ENCODE measurements at places on chromosomes 5 and 9.

GRCh38 chr9:129999141-129999510 lies 43.9 kb downstream of the FNBP1 start:
- DNase-seq = no peak

GRCh38 chr5:164233791-164234190 lies 728.4 kb downstream of the MAT2B start:
- no peak for DNase-seq

DNA sequence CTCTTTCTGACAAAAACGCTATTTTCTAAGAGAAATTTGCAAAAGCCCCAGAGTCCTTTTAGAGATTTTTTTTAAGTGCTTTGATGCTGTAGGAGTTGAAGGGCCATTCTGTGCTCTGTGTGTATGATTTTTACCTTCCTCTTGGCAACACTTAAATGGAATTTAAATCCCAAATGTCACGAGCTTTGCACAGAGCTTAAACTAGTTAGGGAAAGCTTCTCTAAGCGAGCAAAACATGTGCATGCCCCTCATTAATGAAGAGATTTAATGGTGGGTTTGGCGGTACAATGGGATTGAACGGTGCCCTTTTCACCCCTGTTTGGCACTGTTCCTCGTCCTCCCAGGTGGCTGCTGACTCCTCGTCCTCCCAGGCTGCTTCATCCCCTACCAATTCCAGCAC lies 220.7 kb downstream of the DRD1 start:
- DNase-seq = peak; percentile 74

- DNase-seq = no peak
These were observed 85.9 kb upstream of the IL17B start for GRCh38 chr5:149464796-149465489.

- peak; percentile 26 for DNase-seq
These were observed 861 bp downstream of the UBQLN1 start for GRCh38 chr9:83706676-83707517.

GRCh38 chr5:91898019-91898418 lies 514.9 kb upstream of the ARRDC3 start:
- DNase-seq = no peak

DNA sequence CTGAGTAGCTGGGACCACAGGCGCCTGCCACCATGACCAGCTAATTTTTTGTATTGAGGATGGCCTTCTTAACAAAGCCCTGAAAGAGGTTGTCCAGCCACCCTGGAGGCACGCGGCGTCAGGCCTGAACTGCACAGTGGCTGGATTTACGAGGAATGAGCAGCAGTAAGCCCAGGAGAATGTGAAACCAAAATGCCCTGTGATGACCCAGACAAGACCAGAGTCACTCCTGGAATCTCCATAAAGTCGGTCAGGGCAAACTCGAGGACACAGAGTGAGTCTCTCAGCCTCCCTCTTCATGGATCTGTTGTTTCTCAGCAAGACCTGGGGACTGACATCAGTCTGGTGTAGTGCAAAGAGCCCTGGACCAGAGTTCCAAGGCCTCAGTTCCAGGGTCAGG lies 53.2 kb upstream of the C5orf58 start:
- DNase-seq = no peak

GRCh38 chr9:22041344-22041743 lies 32.2 kb upstream of the CDKN2B start:
- no peak for DNase-seq

- no peak for DNase-seq
These were observed 36.5 kb upstream of the IRX4 start for GRCh38 chr5:1919209-1919566.

DNA sequence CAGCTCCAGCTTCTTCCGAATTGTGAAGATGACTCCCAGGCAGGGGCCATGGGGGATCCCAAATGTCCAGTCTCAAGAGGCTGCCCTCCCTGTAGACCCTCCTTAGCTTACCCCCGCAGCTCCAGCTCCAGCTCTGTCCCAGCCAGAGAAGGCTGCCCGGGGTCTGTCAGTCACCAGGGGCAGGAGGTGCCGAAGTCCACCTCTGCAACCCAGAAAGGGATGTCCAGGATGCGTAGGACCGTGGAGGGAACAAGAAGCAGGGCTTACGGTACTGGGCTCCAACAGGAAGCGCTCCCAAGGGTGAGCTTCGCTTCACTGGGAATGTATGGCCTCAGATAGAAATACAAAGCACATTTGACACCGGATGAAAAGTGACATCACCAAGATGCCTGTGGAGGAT lies 6.0 kb downstream of the IPPK start:
- no peak for DNase-seq

DNA sequence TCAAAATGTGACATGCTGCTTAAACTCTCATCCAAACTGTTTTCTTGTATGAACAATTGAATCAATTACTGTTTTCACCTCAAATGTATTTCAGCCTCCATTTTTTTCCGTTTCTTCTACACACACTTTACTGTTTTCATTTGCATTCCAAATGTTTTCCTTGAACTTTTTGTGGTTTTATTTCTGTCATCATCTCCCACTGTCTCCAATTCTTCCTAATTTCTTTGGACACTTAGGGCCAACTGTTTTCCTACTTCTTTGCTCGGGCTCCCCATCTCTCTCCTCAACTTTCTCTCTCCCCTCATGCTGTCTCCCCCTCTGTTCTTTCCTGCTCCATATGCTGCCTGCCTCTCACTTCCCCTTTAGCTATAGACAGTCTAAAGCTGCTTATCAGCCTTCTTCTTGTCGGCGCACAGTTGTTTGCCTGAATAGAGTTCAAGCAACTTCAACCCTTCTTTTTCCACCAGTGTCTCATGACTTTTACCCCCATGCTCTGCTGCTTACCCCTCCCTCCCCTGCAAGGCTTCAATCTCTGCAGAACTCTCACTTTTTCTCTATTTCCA lies 443.4 kb downstream of the DTWD2 start:
- DNase-seq = no peak

DNA sequence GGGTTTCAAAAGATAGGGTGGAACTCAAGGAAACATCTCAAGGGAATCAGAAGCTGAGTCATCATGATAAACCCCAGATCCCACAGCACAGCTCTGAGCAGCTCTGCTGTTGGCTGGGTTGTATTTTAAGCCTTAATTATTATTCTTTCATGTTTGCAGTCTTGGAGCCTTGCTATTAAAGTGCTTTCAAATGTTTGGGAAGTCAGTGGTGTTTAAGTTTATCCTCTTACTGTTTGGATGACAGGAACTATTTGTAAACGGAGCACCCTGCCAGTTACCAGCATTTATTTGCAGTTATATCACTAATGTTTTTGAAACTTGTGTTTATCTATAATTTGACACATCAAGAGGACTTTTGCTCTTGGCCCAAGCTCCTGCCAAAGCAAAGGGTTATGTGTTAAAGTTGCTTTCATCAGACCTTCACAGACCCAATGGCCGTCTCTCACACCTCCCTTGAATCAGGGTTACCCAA lies 141.1 kb upstream of the SPDL1 start:
- DNase-seq = peak; percentile 24

DNA sequence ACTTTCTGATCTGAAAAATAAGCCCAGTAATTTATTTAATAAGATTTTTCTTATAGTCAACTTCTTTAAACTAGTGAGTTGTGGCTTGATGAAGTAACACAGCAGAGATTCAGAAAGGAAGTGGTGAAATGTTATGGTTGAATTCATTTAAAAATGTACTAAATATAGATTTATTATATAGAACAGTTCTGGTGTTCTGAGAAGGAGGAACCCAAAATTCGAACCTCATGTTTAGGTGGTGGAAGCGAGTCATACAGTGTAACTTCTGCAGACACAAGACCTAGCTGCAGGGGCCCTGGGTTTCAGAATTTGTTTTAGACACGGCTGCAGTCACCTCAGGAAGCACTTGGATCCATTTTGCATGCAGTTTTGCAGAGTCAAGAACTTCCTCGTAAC lies 188.2 kb downstream of the TRIO start:
- no peak for DNase-seq

DNA sequence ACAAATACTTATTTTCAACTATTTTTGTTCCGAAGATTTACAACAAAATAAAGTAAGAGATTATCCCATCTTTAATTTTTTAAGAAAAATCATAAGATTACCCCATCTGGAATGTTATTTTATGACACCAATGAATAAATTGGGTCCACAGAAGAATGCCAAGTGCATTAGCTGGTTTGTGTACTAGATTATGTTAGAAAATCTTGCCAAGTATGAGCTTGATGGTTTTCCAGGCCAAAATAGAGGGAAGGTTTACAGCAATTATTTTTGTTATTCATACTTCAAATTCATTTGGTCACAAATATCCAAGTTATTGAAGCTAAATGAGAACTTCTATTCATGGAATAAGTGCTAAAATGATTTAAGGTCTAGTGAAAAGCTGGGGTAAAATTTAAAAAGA lies 109.4 kb upstream of the DMRTA1 start:
- no peak for DNase-seq

All from spinal cord (tissue), 10 donors.